GF-D8 (cell line): ENCODE measurements at places on chromosomes 3 and 15.

- no peak for DNase-seq
Measured at GRCh38 chr3:112508261-112508660, 9.0 kb upstream of the BTLA start.

- no peak for DNase-seq
Measured at GRCh38 chr3:71453319-71453718, 130.2 kb downstream of the FOXP1 start.

DNA sequence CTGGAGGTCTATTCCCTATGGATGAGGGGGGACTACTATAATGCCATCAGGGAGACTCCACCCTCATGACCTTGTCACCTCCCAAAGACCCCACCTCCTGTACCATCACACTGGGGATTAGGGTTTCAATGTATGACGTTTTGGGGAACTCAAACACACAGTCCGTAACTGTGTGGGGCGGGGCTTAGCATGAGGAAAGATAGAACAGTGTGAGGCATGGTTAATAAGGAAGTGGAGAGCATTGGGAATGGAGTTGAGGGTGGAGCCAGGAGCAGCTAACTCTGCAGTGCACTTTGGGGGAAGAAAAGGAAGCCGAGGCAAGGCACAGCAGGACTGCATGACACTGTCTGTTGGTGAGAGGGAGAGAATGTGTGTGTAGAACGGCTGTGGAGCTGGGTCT, 90.9 kb upstream of the AGBL1 start:
- DNase-seq, result no peak

GRCh38 chr15:50182219-50183013, 420 bp downstream of the SLC27A2 start:
- no peak for DNase-seq

DNA sequence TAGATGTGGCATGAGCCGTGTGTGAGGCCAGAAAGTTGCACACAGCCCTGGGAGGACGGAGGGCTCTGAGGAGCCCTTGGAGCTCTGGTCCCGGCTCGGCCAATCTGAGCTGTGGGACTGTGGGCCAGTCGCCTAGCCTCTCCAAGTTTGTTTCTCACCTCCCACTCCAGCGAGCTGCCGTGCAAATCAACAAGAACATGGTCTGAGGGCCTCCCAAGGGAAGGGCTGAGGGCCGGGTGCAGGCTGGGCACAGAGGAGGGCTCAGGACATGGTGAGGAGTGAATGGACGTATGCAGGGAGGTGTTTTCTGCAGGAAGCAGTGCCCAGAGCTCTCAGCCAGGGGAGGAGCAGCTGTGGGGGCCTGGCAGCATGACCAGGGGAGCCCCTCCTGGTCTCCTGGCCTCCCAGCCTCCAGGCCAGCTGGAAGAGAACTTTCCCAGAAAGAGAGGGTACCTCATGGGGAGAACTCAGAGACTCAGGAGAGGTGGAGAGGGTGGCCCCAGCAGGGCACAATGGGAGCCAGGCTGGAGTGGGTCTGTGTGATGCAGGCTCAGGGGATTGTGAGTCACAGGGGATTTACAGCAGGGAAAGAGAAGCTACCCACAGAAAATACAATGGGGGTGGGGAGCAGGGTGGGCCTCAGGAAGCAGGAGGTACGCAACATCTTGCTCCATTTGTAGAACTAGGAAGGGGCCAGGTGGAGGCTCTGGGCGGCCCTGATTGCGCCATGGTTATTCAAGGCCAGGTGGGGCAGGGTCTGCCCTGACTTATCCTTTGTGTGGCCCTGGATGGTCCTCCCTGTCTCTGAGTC, 24.8 kb downstream of the PSTPIP1 start:
- DNase-seq, result no peak

GRCh38 chr15:26438718-26439117, 334.1 kb downstream of the GABRB3 start:
- DNase-seq, result no peak

- no peak for DNase-seq
Measured at GRCh38 chr15:82764117-82764490, 41.8 kb downstream of the FSD2 start.

DNA sequence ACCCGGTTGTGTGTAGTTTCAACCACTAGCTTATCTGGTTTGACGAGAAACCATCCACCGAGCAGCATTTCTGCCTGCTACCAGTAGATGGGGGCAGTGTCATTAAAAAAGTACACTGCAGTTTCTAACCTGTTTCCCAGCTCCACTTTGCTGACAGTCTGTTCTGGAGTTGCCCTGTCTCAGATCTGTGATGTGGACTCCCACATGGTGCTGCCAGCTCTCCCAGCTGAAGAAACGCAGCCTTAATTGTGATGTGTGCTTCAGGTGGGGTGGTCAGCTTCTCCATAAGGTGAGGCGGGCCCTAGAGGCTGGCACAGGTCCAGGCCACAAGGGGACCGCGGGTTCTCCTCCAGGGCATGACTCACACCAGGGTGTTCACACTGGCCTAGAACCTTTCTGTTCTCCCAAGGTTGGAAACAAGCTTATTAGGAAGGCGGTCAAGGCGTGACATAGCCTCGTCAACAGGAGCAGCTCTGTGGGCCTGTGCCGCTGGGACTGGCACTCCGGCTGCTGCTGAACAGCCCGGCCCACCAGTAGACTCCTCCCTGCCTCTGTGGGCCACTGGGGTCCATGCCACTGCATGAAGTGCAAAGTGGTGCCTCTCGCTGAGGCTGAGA, 2.9 kb upstream of the FAM43A start:
- DNase-seq, result peak; percentile 67

GRCh38 chr15:82921939-82922338, 30.6 kb downstream of the HOMER2 start:
- DNase-seq, result no peak

DNA sequence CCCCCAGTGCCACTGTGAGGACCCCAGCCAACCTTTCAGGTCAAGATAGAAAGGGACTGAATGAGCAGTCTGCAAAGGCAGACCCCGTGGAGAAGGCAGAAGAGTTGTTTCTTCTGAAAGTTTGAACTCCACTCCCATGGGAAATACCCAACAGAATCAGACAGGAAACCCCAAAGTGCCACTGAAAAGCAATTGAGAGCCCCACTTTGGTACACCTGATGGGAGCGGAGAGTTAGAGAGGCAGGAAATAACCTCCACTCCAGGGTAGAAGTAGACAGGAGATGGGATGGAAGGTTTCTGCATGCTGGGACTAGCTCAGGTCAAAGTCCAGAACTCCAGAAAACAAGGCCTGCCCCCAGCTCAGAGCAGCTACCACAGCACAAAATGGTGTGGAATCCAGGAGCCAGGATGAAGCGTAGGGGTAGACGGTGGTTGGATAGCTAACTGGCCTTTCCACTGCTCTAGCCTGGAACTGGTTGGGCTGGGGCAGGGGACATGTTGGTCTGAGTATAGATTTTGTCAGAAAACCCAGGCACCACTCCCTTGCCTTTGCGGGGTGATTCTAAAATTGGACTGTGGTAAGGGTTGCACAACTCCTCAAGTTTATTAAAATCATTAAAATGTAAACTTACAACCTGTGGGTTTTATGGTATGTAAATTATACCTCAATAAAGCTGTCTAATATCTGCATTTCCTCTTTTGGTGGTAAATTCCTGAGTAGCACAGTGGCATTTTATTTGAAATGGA, 1.9 kb upstream of the RAB43 start:
- peak; percentile 15 for DNase-seq
